Ovary (tissue), 10 donors: ENCODE measurements at places on chromosomes 6 and 20. TPM values are rescaled to one million over a fixed set of nuclear protein-coding genes. Genes with fewer than 3 reads are reported as not detected.

Gene BMP6
- 4.1 TPM for total RNA-seq

Gene MGME1
- total RNA-seq = 9.7 TPM

Gene FAM83C
- not detected for total RNA-seq

DNA sequence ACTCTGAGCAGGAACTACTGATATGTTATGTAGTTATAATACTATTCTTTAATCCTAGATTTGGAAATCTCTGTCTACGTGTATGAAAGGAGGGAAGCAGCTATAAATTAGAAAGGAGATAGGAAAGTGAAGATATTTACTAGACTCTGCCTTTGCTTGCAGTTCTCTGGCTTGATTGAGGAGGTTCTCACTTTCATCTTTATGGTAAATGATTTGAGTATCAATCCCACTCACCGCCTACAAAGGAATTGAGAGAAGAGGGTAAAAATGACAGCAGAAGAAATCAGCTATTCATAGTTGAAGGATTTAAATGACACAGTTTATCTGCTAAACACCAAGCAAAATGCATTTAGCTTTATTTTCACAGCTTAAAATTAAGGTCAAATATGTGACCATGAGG, 67.3 kb downstream of the FAM229B start:
- no peaks in the 10 kb centered on the region for H3K27me3 ChIP-seq
- no peak for DNase-seq

- no peaks in the 10 kb centered on the region for H3K27me3 ChIP-seq
- no peak for DNase-seq
- peaks cover 2% of the 10 kb centered on the region for H3K4me1 ChIP-seq
- no peaks in the 10 kb centered on the region for H3K36me3 ChIP-seq
- no peak overlapping the region for H3K27ac ChIP-seq
- H3K4me3 ChIP-seq = no peak overlapping the region
Measured at GRCh38 chr20:54190217-54190616, 16.4 kb upstream of the CYP24A1 start.

GRCh38 chr6:118748311-118749062, 97.1 kb upstream of the CEP85L start:
- no peaks in the 10 kb centered on the region for H3K27me3 ChIP-seq
- peaks cover 11% of the 10 kb centered on the region for H3K4me1 ChIP-seq
- peak overlapping the region; percentile 42 for H3K27ac ChIP-seq
- H3K4me3 ChIP-seq = no peak overlapping the region
- DNase-seq = peak; percentile 63

Gene TTBK1
- total RNA-seq = not detected

DNA sequence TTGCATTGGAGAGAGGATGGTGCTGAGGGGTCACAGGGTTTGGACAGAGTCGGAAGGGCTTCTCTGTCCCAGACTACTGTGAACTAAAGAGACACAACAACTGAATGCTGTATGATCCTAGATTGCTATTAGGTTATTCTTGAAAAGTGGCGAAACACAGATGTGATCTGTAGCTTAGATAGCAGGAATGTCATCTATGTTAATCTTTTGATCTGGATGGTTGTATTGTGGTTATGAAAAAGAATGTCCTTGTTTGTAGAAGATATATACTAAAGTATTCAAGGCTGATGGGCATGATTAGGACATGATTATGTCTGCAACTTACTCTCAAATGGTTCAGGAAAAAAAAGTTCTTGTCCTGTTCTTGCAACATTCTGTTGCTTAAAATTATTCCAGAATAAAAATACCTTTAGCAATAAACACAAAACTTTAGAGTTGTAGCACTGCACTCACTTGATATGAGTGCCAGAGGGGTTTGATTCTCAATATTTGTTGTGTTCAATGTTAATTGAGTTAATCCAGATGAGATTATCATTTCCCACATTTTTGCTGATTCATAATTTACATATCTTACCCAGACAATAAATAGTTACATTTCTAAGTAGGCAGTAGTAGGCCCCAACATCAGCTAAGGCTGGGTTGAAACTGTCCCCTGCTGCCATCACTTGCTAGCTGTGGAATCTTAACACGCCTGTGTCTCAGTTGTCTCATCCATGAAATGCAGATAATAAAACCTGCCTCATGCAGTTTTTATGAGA, 645.2 kb downstream of the KIF16B start:
- no peaks in the 10 kb centered on the region for H3K27me3 ChIP-seq
- H3K36me3 ChIP-seq = no peaks in the 10 kb centered on the region
- DNase-seq = no peak
- H3K27ac ChIP-seq = no peak overlapping the region
- no peak overlapping the region for H3K4me3 ChIP-seq

Gene SLPI
- total RNA-seq = 41.8 TPM

- H3K4me3 ChIP-seq = no peak overlapping the region
- H3K27ac ChIP-seq = no peak overlapping the region
- H3K36me3 ChIP-seq = no peaks in the 10 kb centered on the region
Measured at GRCh38 chr6:148440877-148441453, 98.3 kb downstream of the SASH1 start.

GRCh38 chr20:18702736-18703135, 110.8 kb upstream of the SCP2D1 start:
- H3K36me3 ChIP-seq = no peaks in the 10 kb centered on the region
- no peak for DNase-seq
- H3K4me1 ChIP-seq = no peaks in the 10 kb centered on the region
- no peaks in the 10 kb centered on the region for H3K27me3 ChIP-seq
- no peak overlapping the region for H3K27ac ChIP-seq

Gene OSTM1
- 35.2 TPM for total RNA-seq

DNA sequence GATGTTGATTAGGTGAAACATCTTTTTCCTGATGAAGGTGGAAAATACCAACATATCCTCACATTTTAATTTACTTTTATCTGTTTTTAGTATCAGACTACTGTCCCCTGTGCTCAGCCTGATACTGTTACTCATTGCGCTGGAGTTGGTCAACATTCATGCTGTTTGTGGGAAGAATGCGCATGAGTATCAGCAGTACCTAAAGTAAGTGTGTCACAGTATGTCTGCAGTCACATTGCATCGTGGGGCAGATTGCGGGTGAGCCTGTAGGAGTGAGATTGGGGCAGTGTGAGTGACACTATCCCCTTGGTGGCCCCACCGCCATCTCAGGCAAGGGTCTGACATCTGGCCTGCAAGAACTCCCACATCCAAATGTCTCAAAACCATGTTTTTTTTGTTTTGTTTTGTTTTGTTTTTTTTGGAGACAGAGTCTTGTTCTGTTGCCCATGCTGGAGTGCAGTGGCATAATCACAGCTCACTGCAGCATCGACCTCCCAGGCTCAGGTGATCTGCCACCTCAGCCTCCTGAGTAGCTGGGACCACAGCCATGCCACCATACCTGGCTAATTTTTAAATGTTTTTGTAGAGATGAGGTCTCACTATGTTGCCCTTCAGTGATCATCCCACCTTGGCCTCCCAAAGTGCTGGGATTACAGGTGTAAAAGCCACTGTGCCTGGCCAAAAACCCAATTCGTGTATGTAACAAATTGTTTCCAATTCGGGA, 27.8 kb downstream of the ERMARD start:
- no peaks in the 10 kb centered on the region for H3K27me3 ChIP-seq
- no peak overlapping the region for H3K27ac ChIP-seq
- no peaks in the 10 kb centered on the region for H3K36me3 ChIP-seq

GRCh38 chr6:92820601-92821000, 598.8 kb downstream of the EPHA7 start:
- no peaks in the 10 kb centered on the region for H3K4me1 ChIP-seq
- H3K4me3 ChIP-seq = no peak overlapping the region
- H3K36me3 ChIP-seq = no peaks in the 10 kb centered on the region
- H3K27me3 ChIP-seq = no peaks in the 10 kb centered on the region
- no peak overlapping the region for H3K27ac ChIP-seq

DNA sequence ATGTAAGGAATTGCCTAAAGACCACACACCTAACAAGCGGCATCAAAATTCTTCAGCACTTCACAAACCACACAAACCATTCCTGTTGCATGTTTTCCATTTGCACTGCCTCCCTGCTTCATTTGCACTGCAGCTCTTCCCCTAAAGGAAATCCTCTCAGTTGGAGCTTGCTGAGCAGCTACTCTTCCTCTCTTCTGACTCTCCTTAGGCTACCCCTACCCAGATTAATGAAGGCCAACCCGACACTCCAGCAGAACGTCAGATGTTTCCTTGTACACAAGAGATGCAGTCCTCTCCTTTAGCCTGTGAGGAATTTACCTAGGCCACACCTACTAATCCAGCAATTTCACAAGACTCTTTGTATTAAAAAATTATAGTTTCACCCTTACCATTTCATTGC, 8.1 kb downstream of the BEND6 start:
- H3K36me3 ChIP-seq = no peaks in the 10 kb centered on the region
- no peak for DNase-seq
- no peaks in the 10 kb centered on the region for H3K27me3 ChIP-seq
- no peak overlapping the region for H3K4me3 ChIP-seq

- no peaks in the 10 kb centered on the region for H3K27me3 ChIP-seq
- no peak for DNase-seq
- no peak overlapping the region for H3K4me3 ChIP-seq
- H3K4me1 ChIP-seq = no peaks in the 10 kb centered on the region
Measured at GRCh38 chr6:43296780-43297497, 1.1 kb upstream of the SLC22A7 start.

DNA sequence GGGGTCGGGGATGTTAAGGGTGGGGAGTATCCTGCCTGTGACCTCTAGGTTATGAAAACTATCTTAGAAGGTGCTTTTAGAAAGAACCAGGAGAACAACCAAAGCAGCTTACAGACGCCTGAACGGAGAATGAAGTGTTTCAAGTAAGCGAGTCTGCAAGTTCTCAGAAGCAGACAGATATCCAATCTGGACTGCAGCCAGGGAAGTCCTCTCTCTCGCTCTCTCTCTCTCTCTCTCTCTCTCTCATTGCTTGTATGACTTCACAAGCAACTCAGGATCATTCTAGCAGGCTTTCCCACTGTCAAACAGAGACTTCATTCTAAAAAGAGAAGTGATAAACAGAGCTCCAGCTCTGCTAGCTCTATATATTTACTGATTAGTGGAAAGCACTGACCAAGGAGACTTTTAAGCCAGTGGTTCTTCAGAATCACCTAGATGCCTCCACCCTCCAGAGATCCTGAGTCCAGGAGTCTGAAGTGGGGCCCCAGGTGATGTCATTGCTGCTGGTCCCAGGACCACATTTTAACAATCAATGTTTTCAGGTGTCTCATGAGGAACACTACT, 6.0 kb downstream of the TCF21 start:
- H3K27me3 ChIP-seq = no peaks in the 10 kb centered on the region
- no peak overlapping the region for H3K4me3 ChIP-seq
- no peaks in the 10 kb centered on the region for H3K36me3 ChIP-seq

- H3K36me3 ChIP-seq = no peaks in the 10 kb centered on the region
- peak overlapping the region; percentile 47 for H3K4me3 ChIP-seq
- DNase-seq = no peak
- H3K27ac ChIP-seq = no peak overlapping the region
Measured at GRCh38 chr6:3163248-3163594, 5.9 kb upstream of the TUBB2A start.

Gene SCUBE3
- 0.18 TPM for total RNA-seq
